ENCODE measurements at places on chromosomes 2 and 18.

- DNase-seq: no peak
Measured at GRCh38 chr18:45505497-45506206, 109.6 kb upstream of the SLC14A2 start.

DNA sequence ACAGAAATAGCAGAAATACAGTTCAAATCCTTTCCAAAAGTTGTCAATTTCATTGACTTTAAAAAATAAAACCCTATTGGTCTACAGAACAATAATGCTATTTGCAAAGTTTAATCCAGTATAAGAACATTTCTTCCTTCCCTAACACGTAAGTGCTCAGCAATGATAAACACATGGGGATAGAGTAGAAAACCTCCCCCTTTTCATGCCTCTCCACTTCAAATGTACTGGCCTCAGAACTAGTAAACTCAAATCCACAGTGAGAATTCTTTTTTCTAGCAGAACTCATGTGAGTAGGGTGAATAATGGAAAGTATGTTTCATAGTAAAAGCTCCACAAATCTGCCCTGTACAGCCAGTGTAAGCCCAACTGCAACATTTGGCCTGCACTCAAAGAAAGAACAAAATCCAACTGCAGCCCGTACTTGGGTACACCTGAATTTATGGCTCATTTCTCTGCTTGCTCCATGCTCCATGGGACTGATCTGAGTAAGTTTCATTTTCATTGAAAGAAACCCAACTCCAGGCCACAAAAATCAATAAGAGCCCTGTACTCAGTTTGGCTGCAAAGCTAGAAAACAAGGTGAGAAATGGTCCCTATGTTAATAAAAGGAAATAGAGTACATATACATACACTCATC is 115.0 kb upstream of the RMDN2 start:
- peak; percentile 10 for DNase-seq

GRCh38 chr2:219269362-219270054 is 9.7 kb upstream of the DNAJB2 start:
- DNase-seq: no peak

DNA sequence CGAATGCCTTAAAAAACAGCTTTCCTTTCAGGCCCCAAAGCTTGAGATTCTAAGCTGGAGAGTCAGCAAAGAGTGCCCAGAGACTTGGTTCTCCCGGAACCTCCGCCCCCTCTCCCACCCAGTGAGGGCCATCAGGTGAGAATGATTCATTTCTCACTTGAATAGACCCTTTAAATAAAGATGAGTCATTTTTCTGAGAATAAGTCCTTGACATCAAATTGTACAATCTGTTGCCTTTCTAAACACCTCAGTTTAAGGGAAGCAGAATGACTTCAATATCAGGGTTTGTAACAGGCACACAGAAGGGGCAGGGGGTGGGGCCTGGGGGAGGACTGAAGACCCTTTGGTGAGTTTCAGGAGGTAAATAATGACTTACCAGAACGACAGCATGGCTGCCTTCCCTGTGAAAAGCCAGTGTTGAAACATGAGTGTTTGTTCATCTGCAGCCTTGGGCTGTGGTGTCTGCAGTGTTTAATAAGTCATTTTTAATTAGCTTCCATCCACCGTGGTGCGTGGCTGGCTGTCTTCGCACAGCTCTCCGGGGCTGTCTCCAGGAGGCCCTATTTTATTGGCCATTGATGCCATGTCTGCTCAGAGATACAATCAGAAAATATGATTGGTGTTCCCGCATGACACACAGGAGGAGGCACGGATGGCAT is 134.9 kb upstream of the ZNF236 start:
- DNase-seq: peak; percentile 82
